ENCODE measurements at places on chromosomes 3 and 15.
A peak's percentile ranks its signal among the peaks of the same experiment; 100 is the strongest.

- no peak for DNase-seq
Observed at GRCh38 chr15:51253366-51253765, 85.0 kb downstream of the CYP19A1 start.

DNA sequence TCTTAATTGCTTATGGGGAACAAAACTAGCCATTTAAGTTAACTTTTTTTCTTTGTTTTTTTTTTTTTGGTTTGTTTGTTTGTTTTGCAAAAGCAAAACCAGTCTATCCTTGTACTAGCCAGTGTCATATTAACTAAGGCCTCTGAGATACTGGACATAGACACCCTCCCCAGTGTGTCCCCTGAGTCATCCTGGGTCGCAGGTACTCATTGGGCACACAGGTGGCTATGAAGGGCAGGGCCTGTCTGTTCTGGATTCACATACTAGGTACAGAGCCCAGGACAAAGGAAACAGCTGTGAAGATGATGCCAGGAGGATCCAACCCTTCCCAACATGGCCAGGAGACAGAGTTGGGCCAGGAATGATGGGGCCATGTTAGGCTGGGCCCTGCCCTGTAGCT, 318.1 kb downstream of the THSD4 start:
- DNase-seq: no peak

- DNase-seq: no peak
Observed at GRCh38 chr3:17749281-17749680, 6.8 kb upstream of the TBC1D5 start.

DNA sequence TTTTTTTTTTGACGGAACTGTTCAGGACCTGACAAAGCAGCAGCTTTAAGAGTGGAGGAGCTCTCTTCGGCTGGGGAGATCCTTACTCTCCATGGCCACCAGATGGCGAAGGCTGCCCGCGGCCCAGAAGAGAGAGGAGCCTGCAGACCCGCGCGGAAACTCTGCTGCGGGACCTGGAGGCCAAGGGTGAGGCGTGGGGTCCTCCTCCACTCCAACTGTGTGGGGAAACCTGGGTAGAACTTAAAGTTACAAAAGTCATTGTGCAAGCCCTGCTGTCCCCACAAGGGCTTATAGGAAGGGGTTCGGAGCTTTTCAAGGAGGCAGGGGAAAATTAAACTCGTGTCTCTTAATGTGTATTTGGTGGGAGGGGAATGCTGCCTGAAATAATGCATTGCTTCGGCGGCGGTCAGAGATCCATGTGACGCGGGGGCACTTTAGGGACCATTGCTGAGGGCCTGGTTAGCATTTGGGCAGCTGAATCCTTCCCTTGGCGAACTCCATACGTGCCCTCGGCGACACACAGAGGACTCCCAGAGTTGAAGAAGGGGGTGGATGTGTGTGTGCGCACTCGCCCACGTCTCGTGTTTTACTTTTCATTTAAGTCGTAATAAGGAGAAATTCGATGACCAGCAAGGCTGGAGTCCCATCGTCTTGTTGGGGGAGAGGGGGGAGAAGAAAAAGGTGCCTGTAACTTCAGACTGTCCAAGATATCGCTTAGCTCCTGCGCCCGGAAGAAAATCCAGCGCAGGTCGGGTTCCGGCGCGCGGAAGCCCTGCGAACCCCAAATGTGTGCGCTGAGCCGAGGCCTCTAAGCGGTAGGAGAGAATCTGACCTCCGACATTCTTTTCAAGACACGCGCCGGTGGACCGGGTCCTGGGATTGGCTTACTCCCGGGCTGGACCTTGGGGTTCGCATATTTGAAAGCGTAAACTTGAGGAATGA, 9.7 kb downstream of the EOMES start:
- DNase-seq: peak; percentile 90

DNA sequence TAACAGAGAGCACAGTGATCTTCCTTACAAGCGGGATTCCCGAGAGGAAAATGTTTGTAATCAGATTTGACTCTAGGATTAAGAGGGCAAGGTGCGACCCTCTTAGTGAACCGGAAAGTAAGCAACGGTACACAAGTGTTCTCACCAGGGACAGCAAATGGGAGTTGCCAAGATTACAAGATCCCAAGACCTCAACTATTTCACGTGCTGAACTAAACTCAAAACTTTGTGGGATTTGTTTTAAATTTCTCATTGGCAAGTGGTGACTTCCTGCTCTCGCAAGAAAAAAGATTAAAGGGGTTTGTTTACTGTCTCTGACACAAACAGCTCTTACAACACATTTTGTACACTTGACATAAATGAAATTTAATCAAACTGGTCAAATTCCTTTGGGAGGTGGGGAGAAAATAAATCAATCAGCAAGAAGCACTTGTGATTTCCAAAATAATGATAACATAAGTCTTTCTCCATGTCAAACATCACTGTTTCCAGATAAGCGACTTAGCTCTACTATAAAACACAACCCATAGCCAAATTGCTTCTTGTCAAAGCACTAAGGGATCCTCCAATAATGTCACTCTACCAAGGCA, 2.2 kb upstream of the PGPEP1L start:
- DNase-seq: no peak

DNA sequence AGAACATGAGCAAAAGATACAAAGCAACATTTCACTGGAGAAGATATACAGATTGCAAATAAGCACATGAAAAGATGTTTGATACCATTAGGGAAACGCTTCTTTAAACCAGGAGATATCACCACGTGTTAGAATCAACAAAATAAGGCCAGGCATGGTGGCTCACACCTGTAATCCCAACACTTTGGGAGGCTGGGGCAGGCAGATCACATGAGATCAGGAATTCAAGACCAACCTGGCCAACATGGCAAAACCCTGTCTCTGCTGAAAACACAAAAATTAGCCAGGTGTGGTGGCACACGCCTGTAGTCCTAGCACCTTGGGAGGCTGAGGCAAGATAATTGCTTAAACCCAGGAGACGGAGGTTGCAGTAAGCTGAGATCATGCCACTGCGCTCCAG, 20.5 kb upstream of the MUC20 start:
- no peak for DNase-seq

GRCh38 chr3:148742118-148742517, 44.4 kb downstream of the AGTR1 start:
- no peak for DNase-seq

All from activated CD8-positive, alpha-beta memory T cell treated with anti-CD3 and anti-CD28 coated beads for 24 hours (primary cell).